Hindlimb muscle (tissue), 1 donor: ENCODE measurements at places on chromosomes 3 and 15.

- DNase-seq = no peak
These were observed 46.1 kb downstream of the ZFAND6 start for GRCh38 chr15:80105595-80105994.

DNA sequence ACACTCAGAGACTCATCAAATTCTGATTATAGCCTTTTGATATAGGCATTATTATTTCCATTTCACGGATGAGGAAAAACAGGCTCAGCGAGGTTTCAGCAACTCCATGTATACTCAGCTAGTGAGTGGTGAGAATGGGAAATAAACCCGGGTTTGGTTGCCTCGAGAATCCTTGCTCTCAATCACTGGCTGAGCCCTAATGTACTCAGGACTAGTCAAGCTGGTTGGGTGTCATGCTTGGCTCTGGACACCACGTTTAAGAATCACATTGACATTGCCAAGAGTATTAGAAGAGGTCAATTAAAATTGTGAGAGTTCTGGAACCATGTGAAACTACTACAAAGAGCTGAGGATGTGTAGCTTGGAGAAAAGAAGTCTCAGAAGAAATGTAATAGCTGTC lies 444.5 kb downstream of the MFSD1 start:
- no peak for DNase-seq

GRCh38 chr3:39435006-39435748 lies 28.7 kb downstream of the RPSA start:
- DNase-seq = no peak

DNA sequence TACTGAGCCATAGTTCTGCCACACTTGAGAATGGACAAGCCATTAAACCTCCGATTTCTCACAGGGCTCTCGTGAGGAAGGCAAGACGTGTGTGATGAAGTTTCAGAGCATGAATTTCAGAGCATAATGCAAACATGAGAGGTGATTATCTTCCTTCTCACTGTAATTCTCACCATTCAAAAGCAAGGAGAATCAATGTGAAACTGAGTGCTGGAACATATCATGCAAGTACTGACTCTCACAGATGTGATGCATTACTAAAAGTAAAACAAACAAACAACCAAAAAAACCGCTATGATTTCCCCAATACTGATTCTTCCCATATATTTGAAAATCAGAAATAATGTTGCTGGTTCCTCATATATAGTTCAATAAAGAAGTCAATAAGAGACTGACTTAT lies 23.7 kb downstream of the P3H2 start:
- DNase-seq = no peak

- no peak for DNase-seq
These were observed 42.7 kb downstream of the PPP2R3A start for GRCh38 chr3:136008221-136008620.

DNA sequence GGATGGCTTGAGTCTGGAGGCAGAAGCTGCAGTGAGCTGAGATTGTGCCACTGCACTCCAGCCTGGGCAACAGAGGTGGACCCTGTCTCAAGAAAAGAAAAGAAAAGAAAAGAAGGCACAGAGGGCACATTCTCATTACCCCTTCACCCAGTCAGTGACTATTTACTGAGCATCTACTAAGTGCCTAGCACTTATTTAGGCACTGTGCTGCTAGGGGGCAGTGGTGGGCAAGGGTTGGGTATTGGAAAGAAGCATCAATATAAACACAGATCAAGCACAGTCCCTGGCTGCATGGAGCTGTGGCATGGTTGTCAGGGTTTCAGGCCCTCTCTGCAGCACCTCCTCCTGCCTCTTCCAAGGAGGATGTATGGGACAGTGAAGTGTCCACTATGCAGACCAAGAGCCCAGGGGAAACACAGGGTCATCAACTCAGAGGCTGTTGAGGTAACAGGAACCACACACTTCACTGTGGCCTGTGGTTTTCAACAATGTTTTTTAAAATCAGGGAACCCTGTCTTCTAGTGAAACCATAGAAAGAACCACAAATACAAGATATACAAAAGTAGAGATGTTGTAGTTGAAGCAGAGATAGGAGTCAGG lies 138.5 kb downstream of the RAB11A start:
- no peak for DNase-seq

DNA sequence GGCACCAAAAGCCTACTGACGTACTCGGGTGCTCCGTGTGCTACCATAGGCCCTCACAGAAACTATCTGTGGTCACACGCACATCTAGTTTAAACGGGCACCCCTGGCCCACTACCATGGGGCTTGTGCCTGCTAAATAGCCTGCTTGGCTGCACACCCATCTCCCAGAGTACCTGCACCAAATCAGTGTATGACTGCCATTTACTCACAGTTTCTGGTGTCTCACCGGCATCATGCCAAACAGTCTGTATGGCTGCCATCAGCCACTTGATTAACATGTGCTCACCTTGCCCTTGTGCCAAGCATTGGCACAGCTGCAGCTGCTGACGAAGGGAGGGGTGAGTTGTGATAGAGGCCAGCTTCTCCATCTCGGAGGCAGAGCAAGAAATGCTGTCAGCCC lies 232.7 kb downstream of the IGSF11 start:
- no peak for DNase-seq

DNA sequence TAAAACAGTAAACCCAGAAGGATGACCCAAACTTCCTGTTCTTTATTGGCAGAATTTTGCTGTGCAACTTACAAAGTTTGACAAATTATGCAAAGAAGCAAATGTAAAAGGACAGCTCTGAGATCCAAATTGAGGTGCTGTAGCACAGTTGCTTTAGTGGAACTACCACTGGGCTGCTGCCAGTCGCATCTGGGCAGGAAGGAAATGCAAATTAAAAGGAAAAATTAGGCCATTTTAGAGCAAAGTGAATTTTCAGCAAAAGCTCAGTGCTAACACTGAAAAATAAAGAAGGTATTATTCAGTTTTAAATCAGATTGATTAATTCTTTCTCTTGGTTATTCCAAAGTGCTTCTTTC lies 104.5 kb downstream of the ZMAT3 start:
- no peak for DNase-seq

- no peak for DNase-seq
These were observed 131.1 kb upstream of the ABHD17C start for GRCh38 chr15:80564056-80564455.

GRCh38 chr15:39942753-39943150 lies 8.8 kb downstream of the EIF2AK4 start:
- DNase-seq = no peak

DNA sequence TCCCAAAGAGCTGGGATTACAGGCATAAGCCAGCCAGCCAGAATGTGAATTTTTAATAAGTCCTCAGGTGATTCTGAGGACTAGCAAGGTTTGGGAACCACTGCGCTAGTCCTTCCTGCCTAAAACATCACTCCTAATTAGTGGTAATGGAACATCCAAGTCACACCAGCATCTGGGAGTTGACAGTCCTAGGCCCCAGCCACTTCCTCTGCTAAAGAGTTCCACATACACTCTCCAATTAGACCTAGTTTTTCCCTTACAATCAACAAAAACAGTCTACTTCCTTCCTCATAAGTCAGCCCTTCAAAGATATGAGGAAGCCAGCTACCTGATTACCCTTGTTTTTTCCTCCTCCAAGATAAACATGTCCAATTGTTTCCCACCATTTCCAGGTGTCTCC lies 78.1 kb downstream of the OXNAD1 start:
- no peak for DNase-seq

GRCh38 chr3:169657351-169658124 lies 6.0 kb downstream of the MECOM start:
- no peak for DNase-seq

GRCh38 chr3:42772670-42773408 lies at the start of gene CCDC13:
Gene CCDC13, minus strand, starts transcription at chr3:42773253. Its CDS starts 14,908 bp downstream, at chr3:42758345.
- peak; percentile 93 for DNase-seq

GRCh38 chr3:34807611-34808010 lies 831.7 kb upstream of the ARPP21 start:
- DNase-seq = no peak
